Activated T-helper 1 cell treated with anti-CD3 and anti-CD28 coated beads, Interleukin-2, amount 50 U/mL, for 16 hours (primary cell): ENCODE measurements at places on chromosomes 6 and 20.

GRCh38 chr20:9019833-9020232, 49.1 kb upstream of the PLCB4 start:
- DNase-seq = no peak

DNA sequence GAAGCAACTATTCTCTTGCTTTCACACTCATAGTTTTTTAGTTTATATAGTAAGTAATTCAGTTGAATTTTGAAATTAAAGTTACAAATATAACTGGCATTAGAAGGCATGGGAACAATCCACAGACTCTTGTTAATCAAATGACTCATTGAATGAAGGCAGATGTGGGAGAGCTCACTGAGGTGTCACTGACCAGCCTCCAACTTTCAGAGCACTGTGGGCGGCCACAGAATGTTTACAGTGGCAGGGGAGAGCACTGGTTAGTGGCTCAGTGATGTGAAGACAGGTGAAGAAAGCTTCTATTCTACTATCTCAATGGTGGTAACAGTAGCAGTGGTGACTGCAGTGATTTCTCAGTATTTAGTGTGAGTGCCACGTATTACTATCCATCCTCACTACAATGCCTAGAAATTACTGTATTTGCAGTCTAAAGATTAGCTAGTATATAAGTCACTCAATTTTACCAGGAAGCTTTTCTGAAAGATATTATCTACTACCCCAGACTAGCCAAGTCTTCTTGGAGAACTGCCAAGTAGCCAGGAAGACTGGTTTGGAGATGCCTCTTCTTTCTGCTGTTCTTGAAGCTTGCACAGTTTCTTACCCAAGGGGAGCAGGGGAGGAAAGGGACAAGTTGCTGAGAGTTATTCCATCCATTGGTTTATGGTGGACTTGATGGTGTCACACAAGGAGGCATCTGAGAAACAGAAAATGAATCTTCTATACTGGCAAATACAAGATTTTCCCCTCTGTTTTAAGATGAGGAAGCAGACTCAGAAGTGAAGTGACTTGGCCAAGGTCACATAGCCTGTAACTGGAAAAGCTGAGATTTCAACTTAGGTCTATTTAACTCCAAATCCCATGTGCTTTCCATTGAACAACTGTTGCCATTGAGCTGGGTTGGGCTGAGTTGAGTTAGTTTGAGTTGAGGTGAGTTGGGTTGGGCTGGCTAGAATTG, 231.2 kb downstream of the ANKRD60 start:
- DNase-seq = no peak

DNA sequence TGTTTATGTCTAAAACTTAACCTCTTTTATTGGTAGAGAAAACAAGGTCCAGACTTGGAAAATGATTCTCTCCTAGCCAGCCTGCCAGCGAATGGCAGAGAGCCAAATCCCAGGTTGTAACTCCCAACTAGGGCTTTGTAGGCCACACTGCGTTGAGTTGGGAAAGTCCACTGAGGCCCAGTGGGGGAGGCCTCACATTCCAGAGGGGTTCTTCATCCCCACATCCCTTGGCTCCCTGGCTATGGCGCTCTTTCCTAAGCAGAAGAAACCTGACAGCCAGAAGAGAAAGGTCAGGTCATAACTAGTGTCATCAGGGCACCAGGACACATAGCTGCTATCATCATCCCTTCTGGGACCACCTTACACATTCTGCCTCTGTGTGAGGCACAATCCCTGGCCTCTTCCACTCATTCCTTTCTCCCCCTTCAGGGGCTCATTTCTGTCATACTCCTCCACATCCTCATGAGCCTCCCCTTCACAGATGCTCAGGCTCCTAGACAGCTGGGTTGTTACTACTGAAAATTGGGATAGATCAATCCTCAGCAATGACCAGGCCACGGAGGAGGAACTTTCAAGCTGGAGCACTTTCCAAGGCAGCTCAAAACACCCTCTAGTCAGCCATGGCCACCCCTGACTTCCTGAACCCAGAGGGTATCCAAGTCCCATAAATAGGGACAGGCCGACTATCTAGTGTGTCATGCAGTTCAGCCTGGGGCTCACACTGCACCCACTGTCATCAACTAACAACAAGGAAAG, 48.6 kb downstream of the TCP11 start:
- no peak for DNase-seq

GRCh38 chr20:42604998-42605956, 584.4 kb downstream of the PTPRT start:
- no peak for DNase-seq

DNA sequence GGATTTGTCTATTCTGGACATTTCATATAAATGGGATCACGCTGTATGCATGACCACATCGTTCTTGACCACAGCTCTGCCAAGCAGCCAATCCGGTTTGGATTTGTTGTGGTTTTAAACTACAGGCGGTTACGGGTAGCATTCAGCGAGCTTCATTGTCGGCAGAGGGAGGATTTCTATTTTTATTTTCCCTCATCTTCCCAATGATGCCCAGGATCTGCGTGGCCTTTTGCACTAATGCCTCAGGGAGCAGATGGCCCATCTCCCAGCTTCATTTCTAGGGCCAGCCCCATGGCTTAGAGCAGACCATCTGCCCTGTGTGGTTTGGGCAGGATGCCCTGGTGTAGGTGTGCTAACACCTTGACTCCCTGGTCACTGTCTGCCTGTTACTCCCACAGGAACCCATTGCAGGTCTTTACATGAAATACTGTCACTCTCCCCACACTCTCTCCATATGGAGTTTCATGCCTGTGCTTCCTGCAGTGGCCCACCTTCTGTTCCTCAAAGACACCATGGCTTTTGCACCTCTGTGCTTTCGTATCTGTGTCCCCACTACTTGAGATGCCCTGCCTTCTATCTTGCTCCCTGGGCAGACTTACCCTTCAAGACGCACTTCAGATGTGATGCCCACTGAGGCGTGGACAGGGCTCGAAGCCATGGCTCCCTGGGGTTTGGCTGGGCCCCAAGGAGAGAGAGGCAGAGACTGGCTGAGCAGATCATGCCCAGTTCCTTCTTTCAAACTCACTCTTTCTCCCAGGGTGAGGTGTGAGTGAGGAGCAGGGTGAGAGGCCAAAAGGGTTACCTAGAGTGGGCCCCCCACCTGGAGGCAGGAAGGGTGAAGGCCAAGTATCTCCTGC, 26.0 kb downstream of the SDCBP2 start:
- no peak for DNase-seq

DNA sequence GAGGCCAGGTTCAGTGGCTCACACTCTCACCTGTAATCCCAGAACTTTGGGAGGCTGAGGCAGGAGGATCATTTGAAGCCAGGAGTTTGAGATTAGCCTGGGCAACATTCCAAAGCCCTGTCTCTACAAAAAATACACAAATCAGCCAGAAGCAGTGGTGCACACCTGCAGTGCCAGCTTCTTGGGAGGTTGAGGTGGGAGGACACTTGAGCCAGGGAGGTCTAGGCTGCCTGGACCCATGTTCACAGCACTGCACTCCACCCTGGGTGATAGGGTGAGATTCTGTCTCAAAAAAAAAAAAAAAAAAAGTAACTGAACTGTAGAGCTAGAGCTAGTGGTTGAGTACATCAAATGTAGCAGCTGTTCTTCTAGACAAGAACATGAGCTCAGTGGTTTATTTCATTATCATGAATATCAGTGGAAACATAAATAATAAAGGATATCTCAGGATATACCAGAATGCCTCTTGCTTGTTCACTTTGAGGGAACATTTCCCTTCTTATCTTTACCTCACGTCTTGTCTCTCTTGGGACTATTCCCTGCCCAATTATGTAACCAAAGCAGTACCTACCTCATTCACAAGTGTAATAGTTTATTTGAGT, 17.6 kb downstream of the NANP start:
- DNase-seq = no peak

- DNase-seq = no peak
Observed at GRCh38 chr6:106315765-106316374, 9.7 kb downstream of the ATG5 start.

DNA sequence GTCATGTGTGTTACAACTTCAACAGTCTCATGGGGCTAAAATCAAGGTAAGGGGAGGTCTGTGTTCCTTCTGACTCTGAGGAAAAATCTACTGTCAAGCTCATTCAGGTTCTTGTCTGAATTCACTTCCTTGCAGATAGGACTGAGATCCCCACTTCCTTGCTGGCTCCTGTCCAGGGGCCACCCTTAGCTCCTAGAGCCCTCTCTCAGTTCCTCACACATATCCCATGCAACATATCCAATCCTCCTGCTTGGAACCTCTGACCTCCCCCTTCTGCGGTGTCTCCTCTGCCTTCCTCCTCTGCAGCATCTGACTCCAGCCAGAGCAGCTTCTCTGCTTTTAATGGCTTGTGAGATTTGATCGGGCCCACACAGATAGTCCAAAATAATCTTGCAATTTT, 27.1 kb upstream of the MICB start:
- DNase-seq = no peak

DNA sequence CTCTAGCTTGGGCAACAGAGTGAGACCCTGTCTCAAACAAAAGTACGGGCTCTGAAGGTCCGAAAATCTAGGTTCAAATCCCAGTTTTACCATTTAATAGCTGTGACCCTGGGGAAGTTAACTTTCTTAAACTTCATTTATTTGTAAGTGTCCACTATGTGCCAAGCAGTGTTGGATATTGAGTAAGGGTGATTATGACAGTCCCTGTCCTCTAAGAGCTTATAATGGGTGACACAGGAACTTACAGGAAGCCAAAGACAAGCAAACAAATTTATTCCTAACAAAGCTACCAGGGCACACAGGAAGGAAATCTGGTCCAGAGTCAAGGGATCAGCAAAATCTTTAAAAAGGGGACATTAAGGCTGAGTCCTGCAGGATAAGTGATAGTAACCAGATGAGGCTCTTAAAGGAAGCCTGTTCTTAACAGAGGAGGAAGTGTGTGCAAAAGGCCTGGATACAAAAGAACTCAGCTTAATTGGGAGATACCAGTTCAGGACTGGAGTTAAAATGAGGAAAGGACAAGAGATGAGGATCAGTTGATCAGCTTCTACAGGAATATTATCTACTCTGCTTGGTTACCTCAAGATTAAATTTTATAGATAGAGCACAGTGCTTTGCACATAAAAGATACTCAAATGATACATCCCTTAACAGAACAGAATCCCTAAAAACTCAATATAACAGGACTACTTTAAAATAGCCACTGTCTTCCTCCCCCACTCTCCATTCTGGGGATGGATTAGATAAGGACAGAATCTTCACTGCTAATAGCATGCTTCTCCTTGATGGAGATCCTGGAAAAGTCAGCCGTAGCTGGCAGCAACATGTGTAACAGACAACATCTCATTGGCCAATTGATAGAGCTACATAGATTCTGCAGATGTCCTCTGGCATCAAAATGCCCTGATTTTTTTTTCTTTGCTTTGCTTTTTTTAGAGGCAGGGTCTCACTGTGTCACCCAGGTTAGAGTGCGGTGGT, 6.1 kb downstream of the SNX3 start:
- DNase-seq = no peak
